ENCODE measurements at places on chromosomes 2 and 18.
A peak's percentile ranks its signal among the peaks of the same experiment; 100 is the strongest.

DNA sequence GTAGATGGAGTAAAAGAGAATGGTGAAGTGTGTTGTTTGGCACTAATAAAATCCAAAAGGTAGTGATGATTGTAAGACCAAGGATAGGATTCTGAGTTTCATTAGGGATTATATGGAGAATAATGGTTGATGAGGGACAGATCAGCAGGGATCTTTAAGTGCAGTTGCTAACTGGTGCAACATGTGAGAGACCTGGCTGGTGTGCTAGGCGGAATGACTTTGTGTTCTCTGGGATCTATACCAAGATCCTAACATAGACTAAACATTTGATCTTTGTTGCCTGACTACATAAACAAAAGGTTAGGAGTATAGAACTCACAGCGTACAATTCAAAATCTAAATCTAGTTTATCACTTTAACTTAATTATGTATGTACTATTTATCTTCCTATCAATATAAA, 135.4 kb downstream of the PTRHD1 start:
- DNase-seq, result no peak

DNA sequence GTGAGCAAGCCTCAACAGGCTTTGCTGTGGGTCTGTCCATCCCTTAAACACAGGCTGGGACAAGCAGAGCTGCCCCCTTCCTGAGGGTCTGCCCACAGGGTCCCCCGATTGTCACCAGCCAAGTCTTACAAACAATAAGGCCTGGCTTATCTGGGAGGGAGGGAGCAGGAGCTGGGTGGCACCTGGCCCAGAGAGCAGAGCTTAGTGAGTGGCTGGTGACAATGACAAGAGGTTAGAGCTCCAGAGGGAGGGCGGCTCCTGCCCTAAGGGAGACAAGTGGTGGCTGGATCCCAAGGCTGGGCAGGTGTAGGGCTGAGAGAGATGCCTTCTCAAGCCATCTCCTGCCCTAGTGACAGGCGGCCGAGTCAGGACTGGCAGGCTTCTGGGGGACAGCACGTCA, 125.5 kb downstream of the KLHL29 start:
- DNase-seq, result no peak

DNA sequence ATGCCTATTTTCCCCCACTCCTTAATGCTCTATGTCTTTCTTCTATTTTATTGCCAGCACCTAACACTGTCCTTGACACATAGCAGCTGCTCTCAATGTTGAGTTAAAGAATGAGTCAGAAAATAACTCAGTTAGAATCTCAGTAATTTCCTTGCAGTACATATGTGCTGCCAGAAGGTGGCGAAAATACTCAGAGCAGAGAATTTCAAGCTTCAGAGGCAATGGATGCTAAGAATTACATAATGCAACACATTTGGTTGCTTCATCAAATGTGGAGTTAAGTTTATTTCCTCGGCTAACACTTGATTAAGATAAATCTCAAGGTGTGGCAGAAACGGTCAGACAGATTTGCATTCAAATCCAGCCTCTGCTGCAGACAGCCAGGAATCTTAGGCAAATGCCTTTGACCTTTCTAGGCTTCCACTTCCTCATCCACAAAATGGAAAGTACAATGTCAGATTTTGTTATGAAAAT, 105.6 kb downstream of the VSNL1 start:
- DNase-seq, result peak; percentile 22

DNA sequence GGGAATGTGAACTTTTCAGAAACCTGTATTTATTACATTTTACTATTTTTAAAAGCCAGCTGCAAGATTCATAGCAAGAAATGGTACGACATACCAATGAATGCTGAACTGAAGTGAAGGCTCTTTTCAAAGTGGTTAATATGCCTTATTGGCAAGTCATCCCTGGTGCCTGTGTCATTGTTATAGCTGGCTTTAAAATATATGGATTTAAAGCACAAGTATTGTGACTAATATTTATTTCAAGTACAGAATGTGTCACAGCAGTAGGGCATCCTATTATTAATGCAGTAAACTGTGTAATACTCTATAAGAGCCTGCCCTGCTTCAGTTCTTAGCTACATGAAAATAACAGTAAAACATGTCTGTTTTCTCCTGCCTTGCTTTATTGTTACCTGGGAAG, 10.8 kb downstream of the TSHZ1 start:
- DNase-seq, result no peak

GRCh38 chr2:234189230-234189629, 138.7 kb downstream of the SPP2 start:
- no peak for DNase-seq

- DNase-seq, result no peak
Observed at GRCh38 chr2:46850742-46851141, 64.9 kb downstream of the MCFD2 start.

DNA sequence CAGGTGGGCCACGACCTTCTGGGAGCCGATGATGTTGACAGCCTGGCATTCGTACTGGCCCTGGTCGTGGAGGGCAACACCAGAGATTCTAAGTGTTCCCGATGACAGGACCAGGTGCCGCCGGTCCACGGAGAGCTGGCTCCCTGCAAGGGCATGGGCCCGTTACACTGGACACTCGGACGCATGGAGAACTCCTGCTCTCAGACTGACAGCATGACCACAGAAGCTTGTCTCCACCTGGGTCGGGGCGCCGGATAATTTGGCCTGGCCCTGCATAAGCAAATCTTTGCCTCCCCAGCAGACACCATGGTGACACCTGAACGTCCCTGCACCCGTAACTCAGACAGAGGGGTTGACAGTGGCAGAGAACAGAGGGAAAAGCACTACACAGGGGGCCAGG, 80.7 kb downstream of the PXDN start:
- DNase-seq, result no peak

- no peak for DNase-seq
Observed at GRCh38 chr2:216499641-216500218, 1.1 kb downstream of the RPL37A start.

DNA sequence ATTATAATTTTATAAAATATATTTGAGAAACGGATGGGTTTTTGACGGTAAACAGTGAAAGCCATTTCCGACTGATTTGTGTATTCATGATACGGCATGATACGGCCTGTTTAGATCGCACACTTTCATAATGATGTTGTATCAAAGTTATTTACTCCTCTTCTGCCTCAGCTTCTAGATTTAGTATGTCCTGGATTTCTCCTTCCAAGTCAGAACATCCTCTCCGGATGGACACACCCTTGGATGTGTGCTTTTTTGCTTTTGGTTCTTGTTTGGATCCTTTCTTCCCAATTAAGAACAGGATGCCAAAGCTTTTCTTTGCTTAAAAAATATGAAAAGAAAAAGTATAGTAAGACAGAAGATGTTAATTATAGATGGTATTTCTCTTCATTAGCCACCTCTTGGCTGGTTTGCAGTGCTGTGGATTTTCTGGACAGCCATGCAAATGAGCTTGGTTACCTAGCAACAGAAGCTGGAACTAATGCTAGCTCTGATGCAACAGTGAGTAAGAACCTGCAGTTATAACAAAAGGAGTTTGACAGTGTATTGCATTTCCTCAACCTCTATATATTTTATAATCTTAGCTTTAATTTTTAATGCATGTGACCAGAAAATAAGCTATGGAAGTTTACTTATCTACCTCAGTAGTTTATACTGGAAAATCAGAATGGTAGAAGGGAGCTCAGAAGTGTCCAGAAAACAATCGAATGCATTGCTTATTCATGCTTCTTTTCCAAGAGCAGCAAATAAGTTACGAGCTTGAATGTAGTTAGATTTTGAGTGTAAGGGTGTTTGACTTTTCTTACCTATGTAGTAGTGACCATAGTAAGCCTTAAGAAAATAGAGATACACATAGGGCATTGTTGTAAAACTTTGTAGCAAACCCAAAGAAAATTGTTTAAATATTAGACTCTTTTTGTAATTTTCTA, 27.9 kb downstream of the RMND5A start:
- DNase-seq, result no peak

DNA sequence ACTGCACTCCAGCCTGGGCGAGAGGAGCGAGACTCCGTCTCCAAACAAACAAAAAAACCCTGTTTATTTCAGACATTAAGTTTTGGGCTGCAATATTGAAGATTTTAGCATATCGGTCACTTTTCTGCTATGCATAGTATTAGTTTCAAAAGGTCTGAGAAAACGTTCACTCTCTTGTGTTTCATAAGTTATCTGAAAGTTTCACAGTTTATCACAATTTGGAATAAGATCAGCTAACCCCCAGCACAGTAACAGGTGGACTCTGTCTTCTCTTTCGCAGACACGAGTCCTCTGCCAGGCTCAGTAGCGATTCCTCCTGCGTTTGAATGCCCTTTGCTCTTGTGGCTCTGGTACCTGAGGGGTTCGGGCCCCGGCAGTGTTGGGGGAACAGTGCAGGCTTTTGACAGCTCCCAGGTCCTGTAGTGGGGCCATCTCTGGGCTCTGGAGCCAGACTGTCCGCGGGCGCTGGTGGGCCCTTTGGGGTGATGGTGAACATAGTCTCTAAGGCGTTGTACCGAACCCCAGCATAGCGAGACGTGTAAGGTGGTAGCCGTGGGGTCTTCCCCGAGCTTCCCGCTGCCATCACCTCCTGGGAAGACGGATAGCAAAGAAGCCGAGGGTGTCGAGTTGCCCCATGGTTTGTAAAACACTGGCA, 20.4 kb downstream of the NFATC1 start:
- DNase-seq, result no peak
